M059J (cell line): ENCODE measurements at places on chromosomes 7 and 10.

GRCh38 chr7:26198133-26198780 is 2.3 kb downstream of the HNRNPA2B1 start:
- peak; percentile 43 for DNase-seq

DNA sequence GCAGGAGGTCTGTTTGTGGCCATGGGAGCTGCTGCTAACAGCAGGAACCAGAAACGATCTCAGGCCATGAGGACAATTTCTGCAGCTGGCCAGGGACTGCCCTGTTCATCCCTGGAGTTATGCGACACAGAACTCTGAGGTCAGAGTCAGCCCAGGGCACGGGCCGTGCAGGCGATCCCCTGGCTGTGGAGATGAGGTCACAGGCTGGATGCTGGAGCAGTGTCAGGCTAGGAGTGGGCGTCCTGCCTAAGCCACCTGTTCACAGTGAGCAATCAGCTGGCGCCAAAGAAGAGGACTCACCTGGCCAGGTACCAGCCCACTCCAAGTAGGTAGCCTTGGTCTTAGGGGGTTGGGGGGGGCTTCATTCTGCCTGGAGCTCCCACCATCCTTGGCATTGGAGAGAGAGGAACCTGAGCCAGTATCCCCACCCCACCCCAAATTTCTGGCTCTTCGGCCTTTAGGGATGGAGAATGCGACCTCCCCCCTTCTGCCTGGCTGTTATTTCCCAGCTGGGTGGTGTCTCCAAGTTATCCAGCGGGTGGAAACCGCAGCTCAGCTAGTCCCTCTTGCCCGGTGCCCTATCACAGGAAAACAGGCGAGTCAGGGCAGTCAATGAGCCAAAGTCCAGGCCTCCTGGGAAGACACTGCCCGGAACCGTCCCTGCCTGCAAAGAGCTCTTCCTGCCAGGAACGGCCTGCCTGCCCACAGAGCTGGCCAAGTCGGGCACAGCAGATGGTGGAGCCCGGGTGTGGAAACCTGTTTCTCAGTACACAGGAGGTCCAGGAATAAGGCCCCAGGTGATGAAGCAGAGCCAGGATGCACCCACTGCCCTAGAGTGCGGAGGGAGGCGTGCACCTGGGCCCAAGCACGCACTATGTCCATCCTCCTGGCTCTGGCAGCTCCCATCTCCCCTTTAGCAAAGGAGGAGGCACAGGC is 1.8 kb upstream of the TTYH3 start:
- DNase-seq: peak; percentile 70

- DNase-seq: no peak
Measured at GRCh38 chr10:132375116-132375794, 21.7 kb upstream of the PWWP2B start.

DNA sequence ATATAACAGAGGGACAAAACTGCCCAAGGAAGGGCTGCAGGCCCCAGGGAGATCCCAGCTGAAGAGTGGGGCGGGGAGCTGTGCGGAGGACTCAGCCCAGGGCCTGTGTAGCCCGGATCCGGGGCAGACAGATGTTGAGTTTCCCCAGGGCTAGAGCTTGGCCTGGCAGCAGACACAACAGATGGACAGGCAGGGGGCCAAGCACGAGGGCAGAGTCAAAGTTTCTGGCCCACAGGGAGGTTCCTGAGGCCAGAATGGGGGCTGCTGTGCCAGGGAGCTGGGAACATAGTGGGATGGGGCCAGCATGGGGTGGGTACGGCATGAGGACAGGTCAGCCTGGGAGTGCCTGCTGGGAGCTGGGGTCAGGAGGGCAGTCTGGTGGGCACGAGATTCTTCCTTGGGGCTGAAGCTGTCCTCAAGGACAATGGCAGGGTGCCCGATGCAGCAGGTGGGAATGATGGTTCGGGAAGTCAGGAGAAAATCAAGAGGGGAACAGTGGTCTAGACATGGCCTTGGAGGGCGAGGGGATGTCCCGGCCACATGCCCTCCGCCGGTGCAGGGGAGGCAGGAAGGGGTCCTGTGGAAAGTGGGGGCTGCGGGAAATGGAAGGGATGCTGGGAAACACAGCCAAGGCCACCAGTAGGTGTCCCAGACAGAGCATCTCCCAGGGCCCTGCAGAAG is 519.1 kb upstream of the FOXK1 start:
- no peak for DNase-seq

DNA sequence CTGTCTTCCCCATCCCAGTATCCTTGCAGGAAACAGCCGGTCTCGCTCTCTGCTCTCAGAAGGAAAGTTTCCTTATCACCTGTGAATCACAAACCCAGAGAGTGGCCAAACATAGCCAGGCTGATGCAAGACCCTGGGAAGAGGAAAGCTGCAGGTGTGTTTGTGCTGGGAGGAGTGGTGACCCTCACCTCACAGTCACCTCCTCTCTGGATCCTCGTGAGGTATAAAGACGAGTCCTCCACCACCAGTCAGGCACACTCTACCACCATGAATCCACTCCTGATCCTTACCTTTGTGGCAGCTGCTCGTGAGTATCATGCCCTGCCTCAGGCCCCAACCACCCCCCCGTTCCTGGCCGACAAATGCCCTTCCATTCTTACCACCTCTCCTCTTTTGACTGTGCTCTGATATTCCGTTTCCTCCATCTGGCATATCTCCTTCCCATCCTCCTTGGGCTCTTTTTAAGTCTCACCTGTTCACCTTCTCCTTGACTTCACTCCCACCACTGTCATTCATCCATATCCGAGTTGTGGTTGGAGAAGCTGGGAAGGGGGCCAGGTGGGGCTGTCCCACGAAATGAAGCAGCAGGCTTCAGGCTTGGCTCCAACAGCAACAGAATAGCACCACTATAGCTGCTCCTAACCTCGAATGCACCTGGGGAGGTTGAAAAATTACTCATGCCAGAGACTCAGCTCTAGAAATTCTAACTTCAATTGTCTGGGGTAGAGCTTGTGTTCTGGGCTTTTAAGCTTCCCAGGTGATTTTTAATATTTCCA is at the start of gene PRSS1:
TSS of gene PRSS1 (plus strand) at position 255 of the 776 bp plus-strand sequence. CDS start at position 268, 13 bp downstream.
- no peak for DNase-seq

- DNase-seq: no peak
Measured at GRCh38 chr7:114822131-114822530, 99.8 kb upstream of the MDFIC start.
